Thoracic aorta (tissue), 2 donors: ENCODE measurements at places on chromosomes 4 and X. TPM values are rescaled to one million over a fixed set of nuclear protein-coding genes. Genes with fewer than 3 reads are reported as not detected.

REPS2 gene
- total RNA-seq = 4.9 TPM

INTU gene
- 11.0 TPM for total RNA-seq

UCP1 gene
- not detected for total RNA-seq

- peaks cover 9% of the 10 kb centered on the region for H3K4me1 ChIP-seq
- no peak overlapping the region for H3K4me3 ChIP-seq
- H3K27ac ChIP-seq = no peak overlapping the region
Observed at GRCh38 chr4:168677063-168677462, 180.2 kb downstream of the PALLD start.

EXOC1 gene
- 60.5 TPM for total RNA-seq

ZNF275 gene
- total RNA-seq = 17.1 TPM

GRCh38 chr4:82373486-82373815, 340 bp downstream of the HNRNPD start:
- no peaks in the 10 kb centered on the region for H3K27me3 ChIP-seq
- H3K27ac ChIP-seq = peak overlapping the region; percentile 96
- H3K4me1 ChIP-seq = peaks cover 45% of the 10 kb centered on the region
- DNase-seq = no peak

GRCh38 chrX:53798281-53798680, 111.8 kb upstream of the HUWE1 start:
- H3K4me1 ChIP-seq = no peaks in the 10 kb centered on the region
- H3K4me3 ChIP-seq = no peak overlapping the region
- no peak for DNase-seq

HTR2C gene
- total RNA-seq = not detected

RAB40A gene
- total RNA-seq = 2.6 TPM

DNA sequence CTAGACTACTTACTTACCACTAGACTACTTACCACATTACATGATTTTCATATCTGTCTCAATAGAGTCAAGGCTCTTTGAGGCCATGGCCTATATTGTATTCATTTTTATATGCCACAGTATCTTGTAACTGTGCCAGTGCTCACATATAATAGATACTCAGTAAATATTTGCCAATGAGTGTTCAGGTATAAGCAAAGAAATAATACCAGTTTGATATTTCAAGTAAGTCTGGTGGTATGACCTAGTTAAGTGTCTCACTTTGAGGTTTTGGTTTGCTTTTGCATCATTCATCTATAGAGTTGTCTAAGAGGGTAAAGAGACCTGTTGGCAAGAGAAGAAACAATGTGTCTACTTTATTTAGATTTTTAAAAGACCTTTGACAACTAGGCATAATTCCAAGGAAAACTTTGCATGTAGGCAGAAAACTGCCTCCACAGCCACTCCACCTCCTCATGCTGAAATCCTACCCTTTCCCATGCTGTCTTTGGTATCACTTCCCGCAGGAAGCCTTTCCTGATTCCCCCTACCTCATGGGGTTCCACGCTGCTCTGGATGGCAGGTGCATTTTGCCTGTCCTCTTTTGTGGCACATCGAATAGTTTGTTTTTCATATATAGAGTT, 91.3 kb upstream of the KLHL13 start:
- H3K27me3 ChIP-seq = no peaks in the 10 kb centered on the region
- no peak overlapping the region for H3K4me3 ChIP-seq
- DNase-seq = no peak
- H3K27ac ChIP-seq = no peak overlapping the region
- H3K36me3 ChIP-seq = no peaks in the 10 kb centered on the region

GRCh38 chr4:177348348-177348747, 38.7 kb downstream of the NEIL3 start:
- H3K4me1 ChIP-seq = no peaks in the 10 kb centered on the region
- no peak overlapping the region for H3K27ac ChIP-seq
- H3K4me3 ChIP-seq = no peak overlapping the region
- no peak for DNase-seq
- H3K27me3 ChIP-seq = no peaks in the 10 kb centered on the region
- no peaks in the 10 kb centered on the region for H3K36me3 ChIP-seq

DNA sequence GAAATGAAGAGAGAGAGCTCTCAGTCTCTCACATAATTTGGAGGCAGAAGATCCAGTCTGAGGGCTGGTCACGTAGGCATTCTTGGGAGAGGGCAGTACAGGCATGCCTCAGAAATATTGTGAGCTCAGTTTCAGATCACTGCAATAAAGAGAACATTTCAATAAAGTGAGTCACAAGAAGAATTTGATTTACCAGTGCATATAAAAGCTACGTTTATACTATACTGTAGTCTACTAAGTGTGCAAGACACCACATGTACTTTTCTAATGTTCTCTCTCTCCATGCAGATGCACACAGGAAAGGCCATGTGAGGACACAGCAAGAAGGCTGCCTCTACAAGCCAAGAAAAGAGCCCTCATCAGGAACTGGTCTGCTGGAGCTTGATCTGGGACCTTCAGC, 583.5 kb upstream of the FAT1 start:
- no peaks in the 10 kb centered on the region for H3K36me3 ChIP-seq
- no peak overlapping the region for H3K4me3 ChIP-seq
- no peak overlapping the region for H3K27ac ChIP-seq
- no peak for DNase-seq

GRCh38 chrX:35890699-35891098, 28.8 kb upstream of the CFAP47 start:
- no peak overlapping the region for H3K4me3 ChIP-seq
- no peaks in the 10 kb centered on the region for H3K36me3 ChIP-seq
- H3K27me3 ChIP-seq = no peaks in the 10 kb centered on the region

- no peak overlapping the region for H3K27ac ChIP-seq
- no peaks in the 10 kb centered on the region for H3K27me3 ChIP-seq
- H3K36me3 ChIP-seq = no peaks in the 10 kb centered on the region
- no peak for DNase-seq
Observed at GRCh38 chr4:28082686-28083390, 1222.2 kb downstream of the STIM2 start.

OR13H1 gene
- not detected for total RNA-seq
